ENCODE measurements at places on chromosomes 3 and 15. TPM values are rescaled to one million over a fixed set of nuclear protein-coding genes. Genes with fewer than 3 reads are reported as not detected.

The TRIM42 gene
- not detected for total RNA-seq

DNA sequence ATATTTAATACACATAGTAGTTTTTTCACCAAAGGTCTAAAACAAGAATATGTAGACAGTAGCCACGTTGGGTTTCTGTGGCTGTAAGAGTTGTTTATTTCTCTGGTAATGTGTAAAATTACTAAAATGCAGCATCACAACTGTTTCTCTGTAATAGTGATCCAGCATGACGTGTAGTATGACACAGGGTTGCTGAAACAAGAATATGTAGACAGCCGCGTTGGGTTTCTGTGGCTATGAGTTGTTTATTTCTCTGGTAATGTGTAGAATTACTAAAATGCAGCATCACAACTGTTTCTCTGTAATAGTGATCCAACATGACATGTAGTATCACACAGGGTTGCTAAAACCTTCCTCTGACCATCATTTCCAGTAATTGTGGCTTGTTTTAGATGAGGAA, 153.6 kb upstream of the ZNF717 start:
- no peak for DNase-seq

The CDHR4 gene
- total RNA-seq: 0.20 TPM

GRCh38 chr15:84826369-84826823, 9.2 kb downstream of the ALPK3 start:
- DNase-seq: no peak

The ROPN1 gene
- total RNA-seq: not detected

The PTPRG gene
- 33.9 TPM for total RNA-seq
